ENCODE measurements at places on chromosomes 1 and 21. TPM values are rescaled to one million over a fixed set of nuclear protein-coding genes. Genes with fewer than 3 reads are reported as not detected.

Gene IFI44
- 17.5 TPM for total RNA-seq

Gene PBX1
- 118 TPM for total RNA-seq

Gene BROX
- 46.3 TPM for total RNA-seq

Gene RGS8
- total RNA-seq, result not detected

Gene S100A12
- not detected for total RNA-seq

DNA sequence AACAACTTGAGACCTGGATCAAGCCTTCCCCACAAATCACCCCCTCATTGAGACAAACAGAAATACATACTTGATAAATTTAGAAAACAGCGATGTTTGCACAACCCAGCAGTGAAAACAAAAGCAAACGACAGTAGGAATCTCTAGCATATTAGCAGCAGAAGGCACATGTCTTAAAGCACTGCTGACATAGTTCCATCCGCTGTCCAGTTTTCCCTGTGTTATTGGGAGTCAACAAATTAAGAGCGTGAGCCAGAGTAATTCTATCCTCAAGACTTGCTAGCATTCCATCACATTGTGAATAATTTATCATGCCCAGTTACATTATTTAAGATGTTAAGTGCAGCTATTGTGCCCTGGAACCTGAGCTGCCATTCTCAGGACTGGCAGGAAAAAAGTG lies 55.3 kb downstream of the IGSF5 start:
- DNase-seq, result no peak
- H3K4me1 ChIP-seq, result no peaks in the 10 kb centered on the region
- no peak overlapping the region for H3K27ac ChIP-seq
- H3K27me3 ChIP-seq, result no peaks in the 10 kb centered on the region
- H3K4me3 ChIP-seq, result no peak overlapping the region
- H3K36me3 ChIP-seq, result no peaks in the 10 kb centered on the region

DNA sequence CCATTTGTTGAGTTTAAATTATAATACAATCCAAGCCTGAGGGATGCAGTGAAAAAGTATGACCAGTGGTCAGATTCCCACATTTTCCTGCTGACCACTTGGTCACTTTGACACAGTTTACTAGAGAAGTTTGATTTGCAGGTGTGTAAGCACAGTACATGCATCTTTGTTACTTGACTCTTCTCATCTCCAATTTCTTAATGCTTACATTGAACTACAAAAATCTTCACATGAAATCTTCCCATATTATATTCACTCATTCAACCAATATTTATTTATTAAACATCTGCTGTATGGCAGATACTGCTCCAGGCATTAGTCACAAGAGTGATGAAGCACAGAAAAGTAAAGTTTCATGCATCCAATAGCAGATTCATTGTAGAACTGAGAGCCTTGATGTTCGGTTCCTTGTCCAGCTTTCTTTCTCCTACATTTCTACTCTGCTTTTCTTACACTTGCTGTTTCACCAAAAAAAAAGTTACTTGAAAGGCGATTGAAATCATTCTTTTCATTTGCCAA lies 211.7 kb downstream of the NFIA start:
- no peak for DNase-seq
- no peak overlapping the region for H3K4me3 ChIP-seq
- no peaks in the 10 kb centered on the region for H3K36me3 ChIP-seq
- H3K27me3 ChIP-seq, result no peaks in the 10 kb centered on the region
- no peak overlapping the region for H3K27ac ChIP-seq

DNA sequence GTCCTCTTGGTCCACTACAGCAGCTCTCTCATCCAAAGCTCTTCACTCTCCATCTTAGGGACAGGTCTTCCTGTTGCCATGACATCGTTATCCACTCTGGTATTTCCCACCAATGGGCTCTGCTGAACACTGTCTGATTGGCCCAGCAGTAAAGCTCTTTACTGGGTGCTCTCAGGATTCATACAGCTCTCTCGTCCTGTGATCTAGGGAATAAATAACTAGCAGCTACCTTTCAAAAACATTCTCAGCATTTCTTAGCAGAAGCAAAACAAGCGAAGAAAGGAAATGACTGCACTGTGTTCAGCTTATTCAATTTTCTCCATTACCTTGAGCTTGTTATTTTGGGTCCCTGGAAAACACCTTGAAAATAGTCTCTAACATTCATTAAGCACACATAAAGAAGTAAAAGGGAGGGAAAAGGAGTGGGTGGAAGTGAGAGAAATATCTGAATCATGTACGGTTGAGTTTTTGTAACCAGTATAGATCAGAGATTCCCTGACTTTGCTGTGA lies 163.4 kb upstream of the SGIP1 start:
- H3K27me3 ChIP-seq, result no peaks in the 10 kb centered on the region
- peaks cover 15% of the 10 kb centered on the region for H3K4me1 ChIP-seq
- no peak for DNase-seq
- H3K27ac ChIP-seq, result no peak overlapping the region

GRCh38 chr1:29465755-29466154 lies 229.4 kb downstream of the PTPRU start:
- H3K36me3 ChIP-seq, result no peaks in the 10 kb centered on the region
- DNase-seq, result peak; percentile 6
- no peaks in the 10 kb centered on the region for H3K4me1 ChIP-seq
- H3K27me3 ChIP-seq, result no peaks in the 10 kb centered on the region

DNA sequence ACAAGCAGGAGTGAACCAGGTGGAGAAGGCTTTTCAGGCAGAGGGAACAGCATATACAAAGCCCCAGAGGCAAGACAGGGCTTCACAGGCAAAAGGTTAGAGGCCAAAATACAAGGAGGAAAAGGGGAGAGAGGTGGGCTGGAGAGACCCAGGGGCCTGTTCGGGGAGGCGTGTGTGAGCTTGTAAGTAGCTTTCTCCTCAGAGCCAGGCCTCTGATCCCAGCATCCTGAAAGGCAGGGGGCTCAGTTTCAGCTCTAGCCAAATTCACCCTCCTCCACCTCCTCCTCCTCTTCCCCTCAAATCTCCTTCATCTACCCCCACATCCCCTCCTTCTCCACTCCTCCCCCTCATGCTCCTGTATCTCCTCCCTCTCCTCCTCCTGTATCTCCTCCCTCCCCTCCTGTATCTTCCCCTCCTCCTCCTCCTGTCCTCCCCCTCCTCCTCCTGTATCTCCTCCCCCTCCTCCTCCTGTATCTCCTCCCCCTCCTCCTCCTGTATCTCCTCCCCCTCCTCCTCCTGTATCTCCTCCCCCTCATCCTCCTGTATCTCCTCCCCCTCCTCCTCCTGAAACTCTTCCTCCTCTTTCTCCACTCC lies 148.6 kb downstream of the ST6GALNAC5 start:
- no peaks in the 10 kb centered on the region for H3K36me3 ChIP-seq
- H3K27me3 ChIP-seq, result no peaks in the 10 kb centered on the region
- no peak for DNase-seq
- no peak overlapping the region for H3K27ac ChIP-seq
- H3K4me3 ChIP-seq, result no peak overlapping the region

All from sigmoid colon (tissue), 7 donors.